Cerebellum (tissue), 4 donors: ENCODE measurements at places on chromosomes 3 and 15. TPM values are rescaled to one million over a fixed set of nuclear protein-coding genes. Genes with fewer than 3 reads are reported as not detected.

DNA sequence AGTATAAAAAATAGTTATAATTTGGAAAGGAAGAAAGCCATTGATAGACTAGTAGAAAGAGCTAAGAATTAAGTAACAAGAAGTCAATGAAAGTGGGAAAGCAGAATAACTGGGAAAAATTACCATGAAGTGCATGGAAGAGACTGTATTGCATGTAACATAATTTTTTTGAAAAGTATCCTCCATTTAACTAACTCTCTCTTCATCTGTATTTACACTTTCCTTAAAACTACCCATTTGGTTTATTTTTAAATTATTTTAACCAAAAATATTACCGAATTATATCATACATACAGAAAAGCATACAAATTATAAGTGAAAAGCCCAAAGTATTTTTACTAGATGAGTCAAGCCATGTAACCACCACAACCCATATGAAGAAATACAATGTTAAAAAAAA lies 1009.9 kb upstream of the SEMA6D start:
- DNase-seq, result no peak

DNA sequence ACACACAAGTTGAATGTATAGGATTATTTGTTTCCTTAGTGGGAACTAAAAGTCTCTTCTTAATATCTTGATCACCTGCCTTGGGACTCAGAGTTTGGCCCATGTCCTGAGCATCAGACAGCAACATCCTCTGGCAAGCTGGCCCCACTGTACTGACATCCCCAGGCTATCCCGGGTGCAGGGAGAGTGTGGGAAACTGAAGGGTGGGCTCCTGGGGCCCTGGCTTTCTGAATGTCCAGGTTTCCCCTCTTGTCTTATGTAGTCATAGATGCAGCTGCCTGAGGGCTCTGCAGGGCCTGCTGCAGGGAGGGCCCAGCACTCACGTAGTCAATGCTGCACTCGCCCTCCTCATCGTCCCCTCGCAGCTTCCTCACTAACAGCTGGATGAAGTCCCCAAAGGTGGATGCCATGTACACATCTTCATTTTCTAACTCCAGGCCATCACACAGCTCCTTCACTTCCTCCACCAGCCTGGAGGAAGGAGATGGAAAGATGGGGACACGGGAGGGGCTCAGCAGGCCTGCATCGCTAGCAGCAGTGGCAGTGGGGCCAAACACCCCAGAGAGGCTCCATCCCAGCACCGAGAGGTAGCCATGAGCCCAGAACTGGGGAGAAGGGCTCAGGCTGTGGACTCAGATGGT lies 42.8 kb downstream of the ALDH1L1 start:
- no peak for DNase-seq

GRCh38 chr15:68075764-68076385 lies 21.8 kb downstream of the PIAS1 start:
- no peak for DNase-seq

DNA sequence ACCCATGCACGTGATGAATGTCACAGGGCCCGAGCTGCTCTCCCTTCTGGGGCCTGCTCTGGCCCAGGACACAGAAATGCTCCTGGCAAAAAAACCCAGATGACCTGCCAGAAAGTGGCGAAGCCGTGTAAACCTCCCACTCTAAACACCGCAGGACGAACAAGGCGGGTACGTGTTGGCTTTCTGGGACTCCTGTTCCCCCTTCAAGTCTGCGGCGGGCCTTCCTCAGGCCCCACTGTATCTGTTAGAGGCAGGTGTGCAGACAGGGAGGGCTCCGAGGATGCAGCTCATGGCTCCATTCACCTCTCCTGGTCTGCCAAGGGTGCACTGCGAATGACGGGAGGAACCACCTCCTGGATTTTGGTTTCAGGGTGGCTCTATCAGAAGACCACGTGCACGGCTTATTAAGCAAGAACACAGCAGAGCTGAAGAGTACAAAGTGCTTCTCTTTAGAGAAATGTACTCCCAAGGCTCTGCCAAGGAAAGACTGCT lies 173.8 kb downstream of the ADAMTS17 start:
- DNase-seq, result no peak

GRCh38 chr3:15325228-15325627 lies 7.2 kb downstream of the SH3BP5 start:
- peak; percentile 47 for DNase-seq

- DNase-seq, result no peak
These were observed 87.0 kb downstream of the FILIP1L start for GRCh38 chr3:100027321-100027720.

DNA sequence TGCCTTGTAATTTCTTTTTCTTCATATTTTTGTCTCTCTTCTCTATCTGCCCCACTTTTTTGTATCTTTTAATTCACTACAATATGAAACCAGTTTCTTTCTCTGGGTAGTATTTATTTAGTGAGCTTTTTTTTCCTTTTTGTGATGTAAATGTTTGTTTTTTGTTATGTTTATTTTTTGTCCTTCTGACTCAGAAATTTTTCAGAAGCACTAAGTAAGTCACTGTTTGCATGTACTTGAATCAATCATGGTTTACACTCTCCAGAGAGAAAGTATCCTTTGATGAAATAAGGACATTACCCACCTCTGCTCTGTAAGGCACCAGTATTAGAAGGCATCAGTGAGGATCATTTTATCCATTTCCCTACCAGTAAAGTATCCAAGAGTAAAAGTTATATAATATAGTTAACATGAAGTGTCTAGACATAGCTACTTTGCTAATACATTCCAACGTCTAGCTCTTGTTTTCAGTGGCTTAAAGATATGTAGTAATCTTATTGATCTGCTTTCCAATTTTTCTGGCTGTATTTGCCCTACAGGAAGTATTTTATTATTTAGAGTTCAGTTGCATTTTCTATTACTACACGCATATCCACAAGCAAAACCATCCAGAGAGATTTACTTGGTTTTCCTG lies 25.4 kb downstream of the FILIP1L start:
- no peak for DNase-seq

GRCh38 chr3:46484388-46484787 lies 13.4 kb upstream of the RTP3 start:
- DNase-seq, result no peak

GRCh38 chr3:184275961-184276910 lies at the start of gene ECE2:
TSS of gene ECE2 (plus strand) at chr3:184276022. CDS start at chr3:184276154, 132 bp downstream.
- peak; percentile 51 for DNase-seq

- DNase-seq, result no peak
These were observed 23.8 kb downstream of the C3orf20 start for GRCh38 chr3:14698601-14699244.

DNA sequence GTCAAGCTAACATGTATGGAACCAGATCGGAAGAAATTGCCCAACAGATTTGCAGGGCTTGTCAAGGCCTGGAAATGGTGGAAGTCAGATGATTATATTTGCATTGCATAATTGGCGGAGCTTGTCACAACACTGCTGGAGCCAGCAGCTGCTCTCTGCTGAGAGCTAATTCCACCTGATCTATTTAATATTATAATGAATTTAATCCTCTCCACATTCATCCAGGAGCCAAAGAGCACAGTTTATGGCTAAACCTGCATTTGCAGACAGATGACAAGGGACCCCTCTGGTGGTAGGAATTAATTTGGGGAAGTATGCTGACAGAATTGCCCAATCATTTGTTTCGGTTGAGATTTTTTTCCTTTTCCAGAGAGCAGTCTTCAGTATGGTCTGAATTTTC lies 730.2 kb downstream of the TUSC7 start:
- DNase-seq, result no peak

DNA sequence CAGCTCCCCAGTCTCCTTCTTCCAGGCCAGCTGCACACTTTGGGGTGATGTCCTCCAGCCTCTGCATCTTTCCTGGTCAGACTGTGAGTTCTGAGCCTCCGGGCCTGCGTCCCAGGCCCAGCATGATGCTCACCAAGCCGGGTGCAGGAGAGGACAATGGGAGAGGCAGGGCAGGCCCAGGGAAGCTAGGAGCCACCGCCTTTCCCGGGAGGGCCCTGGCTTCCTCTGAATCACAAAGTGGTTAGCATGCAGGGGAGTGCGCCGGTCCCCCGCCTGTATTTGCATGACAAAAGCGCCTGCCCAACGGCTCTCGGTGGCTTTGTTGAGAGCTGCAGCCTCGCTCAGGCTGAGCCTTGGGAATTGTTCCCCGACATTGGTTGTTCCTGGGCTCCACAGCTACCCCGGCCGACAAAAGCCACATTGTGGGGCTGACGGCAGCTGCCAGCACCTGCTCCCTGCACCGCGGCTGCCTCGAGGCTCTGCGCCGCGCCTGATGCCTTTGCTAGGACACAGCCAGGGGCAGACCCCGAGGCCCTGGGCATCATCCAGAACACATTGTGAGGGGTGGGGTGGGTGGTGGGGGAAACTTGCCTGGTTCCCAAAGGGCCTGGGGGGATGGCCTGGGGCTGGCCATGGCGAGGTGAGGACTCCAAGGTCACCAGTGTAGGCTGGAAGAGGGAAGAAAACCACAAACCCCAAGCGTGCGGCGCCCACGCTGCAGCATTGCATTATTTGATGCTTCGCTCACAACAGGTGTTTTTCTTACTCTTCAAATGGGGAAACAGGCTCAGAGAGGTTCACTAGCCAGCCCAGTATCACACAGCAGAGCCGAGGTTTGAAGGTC lies 20.0 kb upstream of the KLF13 start:
- peak; percentile 48 for DNase-seq

DNA sequence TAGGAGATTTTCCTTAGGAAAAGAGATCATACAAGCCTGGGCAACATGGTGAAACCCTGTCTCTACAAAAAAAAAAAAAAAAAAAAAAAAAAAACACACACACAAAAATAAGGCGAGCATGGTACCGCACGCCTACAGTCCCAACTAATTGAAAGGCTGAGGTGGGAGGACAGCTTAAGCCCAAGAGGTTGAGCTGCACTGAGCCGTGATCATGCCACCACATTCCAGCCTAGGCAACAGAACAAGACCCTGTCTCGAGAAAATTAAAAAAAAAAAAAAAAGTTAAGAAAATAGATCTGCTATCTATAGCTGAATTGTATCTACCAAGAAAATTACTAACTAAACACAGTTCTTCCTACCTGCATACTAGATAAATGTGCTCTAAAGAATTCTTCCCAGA lies 7.1 kb downstream of the MSL2 start:
- no peak for DNase-seq

DNA sequence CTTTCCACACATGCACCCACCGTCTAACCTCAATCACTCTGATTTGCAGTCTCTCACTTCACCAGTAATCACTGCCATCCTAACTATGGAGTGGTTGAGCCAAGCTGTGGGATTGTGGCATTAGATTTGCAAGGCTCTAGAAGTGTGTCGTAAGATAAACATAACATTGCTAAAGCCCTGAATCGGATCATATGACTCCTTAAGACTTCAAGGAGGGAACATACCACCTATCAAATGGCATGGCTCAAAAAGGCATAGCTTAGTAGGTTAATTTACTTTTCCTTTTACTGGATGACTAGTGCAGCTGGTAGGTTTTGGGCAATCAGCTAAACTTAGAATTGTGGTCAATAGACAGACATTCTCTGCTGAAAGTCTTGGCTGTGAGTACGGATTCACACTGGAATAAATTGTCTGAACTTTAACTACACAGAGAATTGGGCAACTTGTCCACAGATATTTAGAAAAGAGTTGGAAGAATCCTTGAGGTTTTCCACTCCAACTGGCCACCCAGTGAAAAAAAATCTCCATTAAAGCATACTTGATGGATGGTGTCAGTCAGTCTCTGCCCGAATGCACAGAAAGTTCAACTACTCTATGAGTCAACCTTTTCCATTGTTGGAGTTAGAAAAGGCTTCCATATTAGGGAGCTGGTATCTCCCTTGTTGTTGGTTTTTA lies 476.7 kb upstream of the CBLB start:
- DNase-seq, result no peak

DNA sequence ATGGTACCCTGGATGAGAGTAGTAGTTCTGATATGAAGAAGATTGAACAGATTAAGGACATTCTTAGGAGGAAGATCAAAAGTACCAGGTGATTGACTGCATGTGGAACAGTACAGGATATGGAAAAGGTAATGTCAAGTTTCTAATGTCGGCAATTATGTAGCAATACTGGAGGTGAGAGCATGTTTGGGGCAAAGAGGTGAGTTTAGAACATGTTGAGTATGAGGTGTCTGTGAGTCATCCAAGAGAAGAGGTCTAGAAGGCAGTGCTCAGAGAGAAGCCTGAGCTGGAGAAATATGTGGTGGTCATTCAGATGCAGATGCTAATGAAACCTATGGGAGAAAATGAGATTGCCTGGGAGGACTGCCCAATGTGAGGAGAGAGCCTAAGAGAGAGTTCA lies 305.6 kb downstream of the ZBTB20 start:
- no peak for DNase-seq

GRCh38 chr3:5019411-5020241 lies 40.4 kb downstream of the BHLHE40 start:
- no peak for DNase-seq

DNA sequence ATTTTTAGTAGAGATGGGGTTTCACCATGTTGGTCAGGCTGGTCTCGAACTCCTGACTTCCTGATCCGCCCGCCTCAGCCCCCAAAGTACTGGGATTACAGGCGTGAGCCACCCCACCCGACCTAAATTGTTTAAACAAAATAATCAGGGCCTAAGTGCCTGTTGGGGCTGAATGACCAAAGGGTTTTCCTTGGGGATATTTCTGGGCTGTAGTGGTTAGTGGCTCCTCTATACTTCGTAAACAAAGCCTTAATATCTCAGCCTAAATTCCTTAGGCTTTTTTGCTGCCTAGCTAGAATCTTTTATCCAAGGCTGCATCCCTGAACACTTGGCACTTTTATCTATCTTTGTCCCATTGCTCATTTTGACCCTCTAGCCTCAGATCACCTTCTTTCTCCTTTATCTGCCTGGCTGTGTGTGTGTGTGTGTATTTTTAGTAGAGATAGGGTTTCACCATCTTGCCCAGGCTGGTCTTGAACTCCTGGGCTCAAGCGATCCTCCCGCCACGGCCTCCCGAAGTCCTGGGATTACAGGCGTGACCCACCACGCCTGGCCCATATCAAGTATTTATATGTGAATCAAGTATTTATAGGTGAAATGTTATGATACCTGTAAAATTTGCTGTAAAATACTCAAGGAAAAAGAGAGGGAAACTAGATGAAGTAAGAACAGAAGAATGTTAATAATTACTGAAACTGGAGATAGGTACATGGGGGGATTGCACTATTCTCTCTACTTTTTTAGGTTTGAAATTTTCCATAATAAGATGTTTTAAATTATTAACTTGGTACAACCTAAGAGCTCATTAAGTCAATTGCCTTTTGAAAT lies 1.8 kb downstream of the NUSAP1 start:
- DNase-seq, result no peak

- DNase-seq, result no peak
These were observed 7.4 kb downstream of the RASGRF1 start for GRCh38 chr15:79083154-79083553.

ITIH1 gene
- 0.18 TPM for total RNA-seq

CYP1A1 gene
- total RNA-seq, result 0.18 TPM

ITGA11 gene
- 4.2 TPM for total RNA-seq

AGBL1 gene
- 0.91 TPM for total RNA-seq

ZNF609 gene
- total RNA-seq, result 37.7 TPM

TRAIP gene
- total RNA-seq, result 6.4 TPM

AMOTL2 gene
- total RNA-seq, result 49.3 TPM

MBNL1 gene
- 69.0 TPM for total RNA-seq

DOCK3 gene
- 30.4 TPM for total RNA-seq

EPHA6 gene
- total RNA-seq, result 51.0 TPM

CCDC54 gene
- total RNA-seq, result 0.54 TPM

C3orf22 gene
- 0.18 TPM for total RNA-seq

STX19 gene
- not detected for total RNA-seq

WNT7A gene
- total RNA-seq, result 5.4 TPM

TUBGCP5 gene
- 24.5 TPM for total RNA-seq

EIF1B gene
- total RNA-seq, result 24.4 TPM

GOLGA8Q gene
- total RNA-seq, result 1.6 TPM

AMT gene
- total RNA-seq, result 3.9 TPM

UBAP1L gene
- total RNA-seq, result 10.3 TPM

OR5K2 gene
- total RNA-seq, result not detected

CDHR4 gene
- not detected for total RNA-seq
